T-helper 1 cell (primary cell): ENCODE measurements at places on chromosomes 4 and X.
A peak's percentile ranks its signal among the peaks of the same experiment; 100 is the strongest.

- no peak for DNase-seq
Observed at GRCh38 chrX:4935846-4936245, 1222.4 kb upstream of the PRKX start.

DNA sequence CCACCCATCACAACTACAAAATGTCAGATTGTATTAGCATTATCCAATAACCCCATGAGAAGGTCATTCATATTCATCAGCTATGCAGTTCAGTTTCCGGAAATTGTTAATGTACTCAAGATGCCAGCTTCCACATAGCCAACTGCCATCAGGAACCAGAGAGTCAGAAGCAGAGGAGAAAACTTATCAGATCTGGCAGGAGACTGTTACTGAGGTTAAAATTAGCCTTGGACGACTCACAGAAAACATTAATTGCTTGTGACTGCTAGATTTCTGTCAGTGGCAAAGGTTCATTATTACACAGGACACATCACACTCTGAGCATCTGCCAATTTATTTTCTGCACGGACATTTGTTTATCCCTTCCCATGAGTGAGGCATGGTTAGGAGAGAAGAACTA, 352.8 kb downstream of the DHRSX start:
- no peak for DNase-seq

DNA sequence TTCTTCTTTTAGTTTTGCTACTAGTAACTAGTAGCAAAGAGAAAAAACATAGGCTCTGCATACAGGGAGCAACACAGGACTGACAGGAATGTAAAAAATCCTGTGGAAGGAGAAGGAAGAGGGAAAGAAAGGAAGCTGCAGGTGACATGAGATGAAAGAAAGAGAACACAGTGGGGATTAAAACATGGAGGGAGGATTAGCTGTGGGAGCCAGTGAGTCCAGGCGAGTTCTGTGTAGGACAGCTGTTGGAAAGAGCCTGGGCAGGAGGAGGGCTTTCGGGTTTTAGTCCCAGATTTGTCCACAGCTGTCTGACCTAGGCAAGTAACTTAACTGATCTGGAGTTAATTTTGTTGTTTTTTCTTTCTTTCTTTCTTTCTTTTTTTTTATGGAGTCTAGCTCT, 21.6 kb downstream of the CCNG2 start:
- no peak for DNase-seq

DNA sequence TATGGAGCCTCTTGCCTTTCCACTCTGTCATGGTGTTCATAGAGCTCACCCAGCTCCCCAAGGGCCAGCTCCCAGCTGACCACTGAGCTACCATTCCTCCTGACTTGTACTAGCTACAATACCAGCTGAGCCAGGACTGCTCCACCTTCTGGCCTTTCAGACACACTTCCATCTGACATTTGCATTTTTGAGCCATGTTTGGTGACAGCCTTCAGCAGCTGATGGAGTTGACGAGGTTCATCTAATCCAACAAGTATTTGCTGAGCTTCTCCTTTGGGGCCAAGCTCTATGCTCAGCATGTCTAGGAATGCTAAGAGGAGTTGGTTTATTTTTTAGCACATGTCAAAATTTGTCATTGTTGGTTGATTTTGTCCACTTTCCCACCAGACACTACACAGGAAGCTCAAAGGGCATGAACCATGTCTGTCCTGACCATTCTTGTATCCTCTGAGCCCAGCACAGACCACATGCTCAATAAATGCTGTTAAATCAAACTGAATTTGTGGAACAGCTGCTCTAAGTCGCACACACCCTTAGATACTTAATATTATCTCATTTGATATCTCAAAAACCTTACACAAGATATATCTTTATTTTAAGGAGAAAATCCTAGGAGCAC, 142.6 kb upstream of the PPARGC1A start:
- DNase-seq, result no peak

- DNase-seq, result no peak
Observed at GRCh38 chrX:6674734-6675133, 139.8 kb upstream of the VCX3A start.

- peak; percentile 21 for DNase-seq
Observed at GRCh38 chrX:101595739-101596419, 21.9 kb downstream of the ARMCX6 start.

- DNase-seq, result no peak
Observed at GRCh38 chr4:176898791-176899190, 106.1 kb upstream of the VEGFC start.

DNA sequence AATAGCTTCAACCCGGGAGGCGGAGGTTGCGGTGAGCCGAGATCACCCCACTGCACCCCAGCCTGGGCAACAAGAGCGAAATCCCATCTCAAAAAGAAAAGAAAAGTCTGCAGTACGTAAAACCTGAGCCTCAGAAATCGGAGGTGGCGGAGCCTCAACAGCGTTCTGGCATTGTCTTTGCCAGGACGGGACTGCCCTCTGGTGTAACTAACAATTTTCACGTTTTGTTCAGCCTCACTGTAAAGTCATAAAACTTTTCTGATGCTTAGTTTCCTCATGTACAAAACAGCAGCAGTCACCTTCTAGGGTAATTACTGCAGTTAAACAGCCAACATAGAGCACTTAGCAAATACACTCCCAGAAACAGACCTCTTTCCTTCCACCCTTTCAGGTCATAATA, 121.7 kb downstream of the RBM47 start:
- DNase-seq, result no peak

DNA sequence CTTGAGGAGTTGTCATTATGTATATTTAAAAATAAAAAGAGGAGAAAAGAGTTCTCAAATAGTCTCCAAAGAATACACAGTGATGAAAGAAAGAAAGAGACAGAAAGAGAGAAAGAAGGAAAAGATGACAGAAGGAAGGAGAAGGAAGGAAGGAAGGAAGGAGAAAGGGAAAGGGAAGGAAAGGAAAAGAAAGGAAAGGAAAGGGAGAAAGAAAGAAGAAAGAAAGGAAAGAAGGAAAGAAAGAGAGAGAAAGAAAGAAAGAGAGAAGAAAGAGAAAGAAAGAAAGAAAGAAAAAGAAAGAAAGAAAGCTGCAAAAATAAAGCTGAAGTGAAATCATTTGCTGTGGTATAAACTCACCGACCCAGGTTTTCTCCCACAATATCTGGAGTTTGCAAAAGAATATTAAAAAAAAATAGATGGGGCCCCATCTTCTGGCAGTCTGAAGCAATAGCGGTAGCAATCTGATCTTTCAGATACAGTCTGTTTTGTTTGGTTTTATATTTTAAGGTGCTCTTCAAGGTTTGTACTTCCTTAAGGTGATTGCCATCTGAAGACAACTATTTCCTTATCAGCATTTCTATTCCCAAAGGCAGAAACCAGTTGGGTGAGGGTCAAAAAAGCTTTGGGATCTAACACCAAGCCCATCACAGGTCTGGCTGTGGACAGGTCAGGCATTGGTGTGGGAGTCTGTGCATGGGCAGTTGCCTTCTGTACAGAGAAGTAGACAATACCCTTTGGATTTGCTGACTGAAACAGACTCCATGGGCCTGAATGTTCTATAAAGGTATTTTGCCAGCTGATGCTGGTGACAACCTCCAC, 160.4 kb downstream of the CPEB2 start:
- no peak for DNase-seq

GRCh38 chrX:44747317-44747716, 96.5 kb upstream of the DUSP21 start:
- DNase-seq, result no peak

DNA sequence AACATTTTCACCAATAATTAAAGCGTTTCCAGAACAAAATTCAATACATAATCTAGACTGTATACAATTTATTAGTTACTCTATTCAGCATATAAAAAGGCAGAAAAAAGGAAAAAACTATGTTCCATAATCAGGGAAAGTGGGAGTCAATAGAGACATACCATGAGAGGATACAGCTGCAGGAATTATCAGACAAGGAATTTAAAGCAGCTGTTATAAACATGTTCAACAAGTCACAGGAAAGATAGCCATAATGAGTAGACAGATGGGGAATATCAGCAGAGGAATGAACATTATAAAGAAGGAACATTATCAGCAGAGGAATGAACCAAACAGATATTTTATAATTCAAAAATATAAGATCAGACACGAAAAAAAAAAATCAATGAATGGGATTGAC, 500.6 kb upstream of the RPS6KA3 start:
- no peak for DNase-seq

GRCh38 chr4:160251522-160252170, 1148.8 kb downstream of the RAPGEF2 start:
- no peak for DNase-seq

DNA sequence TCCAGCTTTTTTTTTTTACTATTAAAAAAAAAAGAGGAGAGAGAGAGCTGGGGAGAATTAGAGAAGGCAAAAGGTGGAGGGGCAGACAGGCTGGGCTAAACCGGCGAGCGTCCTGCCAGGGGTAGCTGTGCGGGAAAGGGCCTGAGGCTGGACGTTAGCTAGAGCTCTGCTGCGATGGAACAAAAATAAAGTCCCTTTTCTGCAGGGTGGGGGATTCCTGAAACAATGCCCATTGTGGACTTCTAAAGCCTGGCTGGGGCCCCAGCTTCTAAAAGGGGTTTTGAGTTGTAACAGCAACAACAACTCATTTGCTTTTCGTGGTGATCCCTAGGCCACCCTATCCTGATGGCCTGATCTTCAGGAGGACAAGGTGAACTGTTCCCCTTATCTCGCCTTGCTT, 311.7 kb downstream of the FBXW7 start:
- DNase-seq, result no peak
